ENCODE measurements at places on chromosomes 4 and X.

GRCh38 chr4:144712775-144713174 is 66.8 kb downstream of the HHIP start:
- no peak for DNase-seq

DNA sequence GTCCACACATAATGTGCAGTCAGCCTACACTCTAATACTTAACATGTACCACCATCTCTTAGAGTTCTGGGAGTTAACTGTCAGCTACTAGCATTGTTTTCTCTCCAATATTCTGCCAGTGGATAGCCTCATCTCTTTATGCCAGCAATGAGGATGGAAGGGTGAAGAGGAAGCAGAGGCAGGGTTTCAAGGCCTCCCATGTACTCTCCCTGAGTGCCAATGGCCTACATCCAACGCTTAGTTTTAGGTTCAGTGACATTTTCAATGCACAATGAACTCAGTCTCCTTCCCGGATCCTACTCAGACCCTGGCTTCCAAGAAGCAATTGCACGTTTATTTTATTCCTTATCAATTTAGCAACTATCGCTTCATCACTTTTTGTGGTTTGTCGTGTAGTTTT is 686.1 kb downstream of the DMD start:
- DNase-seq: no peak

DNA sequence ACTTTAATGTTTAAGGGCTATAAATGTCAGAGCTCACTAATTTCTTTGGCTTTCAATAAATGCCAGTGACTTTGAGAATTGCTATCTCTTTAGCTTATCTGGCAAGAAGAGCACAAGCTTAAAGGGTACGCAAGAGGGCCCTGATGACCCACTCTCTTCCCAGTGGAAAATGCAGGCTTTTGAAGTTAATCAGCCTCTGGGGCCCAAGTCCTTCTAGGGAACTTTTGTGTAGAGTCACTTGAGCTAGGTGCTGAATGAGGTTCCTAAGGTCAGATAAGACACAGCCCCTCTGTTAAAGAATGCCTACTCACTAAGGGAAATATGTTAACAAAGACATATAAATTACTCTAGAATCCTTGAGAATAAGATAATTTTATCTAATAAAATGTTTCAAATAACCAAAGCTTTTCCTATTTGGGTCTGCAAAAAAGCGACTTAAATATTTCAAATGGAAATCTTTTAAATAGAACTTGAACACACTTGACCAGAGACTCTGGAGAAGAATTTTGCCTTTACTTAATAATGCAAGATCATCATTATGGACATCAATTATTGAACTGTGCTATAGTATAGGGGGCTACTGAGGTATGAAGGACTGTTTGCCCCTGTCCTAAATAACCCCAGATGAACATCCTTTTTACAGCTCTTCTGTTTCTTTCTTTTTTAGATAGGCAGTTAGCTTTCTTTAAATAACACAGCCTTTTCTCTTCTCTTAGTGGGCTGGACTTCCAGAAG is 430.1 kb downstream of the GBA3 start:
- peak; percentile 5 for DNase-seq

- no peak for DNase-seq
These were observed 84.4 kb downstream of the SCFD2 start for GRCh38 chr4:53281438-53281837.

DNA sequence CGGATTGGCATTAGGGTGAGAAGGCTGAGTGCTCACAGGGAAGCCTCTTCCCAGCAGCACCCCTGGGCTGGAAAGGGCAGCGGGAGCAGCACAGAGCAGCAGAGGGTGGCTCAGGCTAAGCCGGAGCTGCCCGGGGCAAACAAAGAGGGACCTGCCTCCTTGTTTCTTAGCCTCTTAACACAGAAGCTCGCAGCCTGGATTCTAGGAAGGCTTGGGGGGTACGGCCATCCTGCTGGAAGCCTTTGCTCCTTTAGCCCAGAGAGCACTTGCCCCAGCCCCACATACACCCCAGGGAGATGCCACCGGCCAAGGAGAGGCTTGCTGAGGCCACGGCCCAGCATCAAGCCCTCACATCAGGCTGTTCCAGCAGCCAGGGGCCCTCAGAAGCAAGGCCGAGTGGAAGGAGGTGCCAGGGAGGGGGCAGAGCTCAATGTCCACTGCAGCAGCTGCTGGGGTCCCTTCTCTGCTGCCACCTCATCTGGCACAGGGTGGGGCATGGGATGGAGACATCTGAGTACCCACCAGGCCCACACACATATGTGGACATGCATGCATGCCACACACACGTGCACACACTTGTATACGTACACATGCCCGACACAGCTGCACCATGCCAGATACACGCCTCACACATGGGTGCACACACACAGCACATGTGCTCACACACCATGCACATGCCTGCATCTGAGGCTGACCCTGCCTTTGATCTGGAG is 20.3 kb upstream of the SPON2 start:
- DNase-seq: peak; percentile 36

GRCh38 chr4:107838861-107839565 is 14.3 kb downstream of the SGMS2 start:
- no peak for DNase-seq

DNA sequence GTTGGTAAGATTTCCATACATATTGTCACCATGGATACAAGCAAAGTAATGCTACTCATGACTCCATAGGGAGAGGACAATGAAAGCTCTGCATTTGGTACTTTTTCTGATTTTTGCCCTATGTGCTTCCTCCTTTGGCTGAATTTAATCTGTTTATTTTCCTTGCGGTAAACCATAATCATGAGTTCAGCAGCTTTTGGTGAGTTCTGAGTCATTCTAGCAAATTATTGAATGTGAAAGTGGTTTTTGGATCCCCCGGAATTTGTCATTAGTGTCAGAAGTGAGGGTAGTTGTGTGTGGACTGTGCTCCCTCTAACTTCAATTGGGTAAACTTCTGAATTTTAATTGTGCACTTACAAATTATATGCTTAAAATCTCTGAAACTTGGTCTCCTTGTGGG is 170.3 kb downstream of the MOSPD2 start:
- DNase-seq: no peak

GRCh38 chr4:57156242-57156990 is 46.2 kb upstream of the IGFBP7 start:
- DNase-seq: no peak

DNA sequence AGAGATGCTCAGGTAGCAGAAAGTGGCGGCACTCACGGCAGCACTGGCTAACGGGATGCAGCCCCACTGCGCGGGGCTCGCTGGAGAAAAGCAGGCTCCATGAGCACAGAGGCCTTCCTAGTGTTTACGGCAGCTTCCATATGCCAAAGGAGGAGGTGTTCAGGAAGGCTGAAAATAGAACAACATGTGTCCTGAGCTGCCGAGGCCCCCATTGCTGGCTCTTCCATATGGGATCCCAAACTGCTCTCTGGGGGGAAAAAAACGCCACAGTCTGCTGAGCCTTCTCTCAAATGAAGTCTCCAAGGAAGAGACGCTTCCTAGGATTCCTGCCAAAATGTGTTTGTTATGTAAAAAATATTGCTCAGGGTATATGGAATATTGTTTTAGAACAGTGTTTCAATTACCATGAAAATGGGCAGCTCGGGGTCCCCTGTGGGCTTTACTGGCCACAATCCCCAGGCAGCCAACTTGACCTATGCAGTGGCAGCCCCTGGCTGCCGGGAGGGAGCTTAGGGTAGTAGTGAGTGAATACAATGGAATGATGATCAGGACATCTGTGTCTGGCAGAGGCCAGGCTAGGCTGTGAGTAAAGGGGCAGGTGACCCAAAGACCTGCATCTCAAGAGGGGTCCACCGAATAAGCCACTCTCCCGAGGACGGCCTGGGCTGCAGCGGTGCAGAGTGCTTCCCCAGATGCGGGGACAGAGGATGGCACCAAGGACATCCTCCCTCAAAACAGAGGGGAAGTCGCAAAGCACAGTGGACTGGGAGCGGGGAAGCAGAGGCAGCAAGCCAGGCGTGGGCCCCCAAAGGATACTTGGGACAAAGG is 170.1 kb downstream of the AFAP1 start:
- DNase-seq: no peak

GRCh38 chr4:94917146-94917545 is 159.4 kb downstream of the BMPR1B start:
- no peak for DNase-seq

DNA sequence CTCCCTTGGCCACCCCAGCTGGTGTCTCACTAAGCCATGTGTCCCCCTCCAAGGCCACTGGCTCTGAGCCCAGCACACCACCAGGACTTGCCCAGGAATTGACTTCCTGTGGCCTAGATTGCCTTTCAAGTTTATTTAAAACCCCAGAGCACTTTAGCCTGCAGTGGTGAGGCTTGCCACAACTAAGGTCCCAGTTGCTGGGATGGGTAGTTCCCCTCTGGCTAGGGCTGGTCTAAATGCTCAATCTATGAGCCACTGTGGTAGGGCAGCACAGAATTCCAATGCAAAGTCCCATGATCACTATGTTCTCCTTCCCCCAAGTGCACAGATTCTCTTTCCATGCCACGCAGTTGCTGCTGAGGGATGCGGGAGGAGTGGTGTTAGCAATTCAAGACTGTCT is 61.1 kb upstream of the HCCS start:
- DNase-seq: no peak

DNA sequence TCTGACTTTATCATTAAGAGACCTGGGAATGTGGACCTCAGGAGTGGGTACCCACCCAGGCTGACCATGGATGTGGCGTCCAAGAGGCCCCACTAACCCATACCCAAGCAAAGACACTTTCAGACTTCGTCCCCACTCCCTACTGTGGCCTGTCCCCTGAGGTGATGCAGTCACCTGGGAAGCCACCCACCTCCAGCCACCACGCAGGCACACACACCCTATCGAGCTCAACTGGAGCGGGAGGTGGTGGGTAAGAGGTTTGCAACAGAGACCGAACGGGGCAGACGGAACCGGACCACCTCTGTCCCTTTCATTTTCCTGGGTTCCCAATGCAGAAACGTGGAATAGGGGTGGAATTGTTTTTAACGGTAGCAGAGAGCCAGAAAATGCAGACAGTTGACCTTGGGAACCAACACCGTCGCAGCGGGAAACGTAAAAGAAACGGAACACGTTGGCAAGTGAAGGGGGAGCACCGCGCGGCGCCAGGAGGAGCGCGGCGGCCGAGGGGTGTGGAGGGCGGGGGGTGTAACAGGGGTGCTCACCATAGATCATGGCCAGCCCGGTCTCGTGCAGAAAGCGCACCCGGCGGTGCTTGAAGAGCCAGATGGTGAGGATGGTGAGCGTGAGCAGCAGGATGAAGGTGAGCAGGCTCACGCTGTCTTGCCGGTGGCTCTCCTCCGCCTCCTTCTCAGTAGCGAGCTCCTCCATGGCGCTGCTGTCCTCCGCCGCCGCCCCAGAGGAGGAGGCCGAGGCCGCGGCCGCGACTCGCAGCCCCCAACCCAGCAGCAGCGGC is 559 bp downstream of the SLC9A7 start:
- DNase-seq: peak; percentile 8

DNA sequence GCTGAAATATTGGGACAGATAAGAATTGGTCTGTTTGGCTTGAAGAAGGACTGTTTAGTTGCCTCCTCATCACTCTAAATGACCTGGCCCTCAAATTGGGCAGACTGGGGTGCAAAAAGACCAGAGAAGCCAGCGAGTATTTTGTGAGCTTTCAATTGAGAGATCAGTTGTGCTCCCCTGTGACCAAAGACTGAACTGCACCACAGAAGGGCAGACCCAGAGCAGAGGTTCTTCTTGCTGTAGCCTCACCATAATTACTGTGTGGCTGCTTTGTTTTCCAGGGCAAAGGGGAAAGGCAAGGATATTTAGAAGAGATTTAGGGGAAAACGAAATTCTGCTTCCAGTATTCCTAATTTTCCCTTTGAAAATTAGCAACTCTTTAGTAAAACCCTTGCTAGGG is 104.0 kb upstream of the MBNL3 start:
- DNase-seq: peak; percentile 25

DNA sequence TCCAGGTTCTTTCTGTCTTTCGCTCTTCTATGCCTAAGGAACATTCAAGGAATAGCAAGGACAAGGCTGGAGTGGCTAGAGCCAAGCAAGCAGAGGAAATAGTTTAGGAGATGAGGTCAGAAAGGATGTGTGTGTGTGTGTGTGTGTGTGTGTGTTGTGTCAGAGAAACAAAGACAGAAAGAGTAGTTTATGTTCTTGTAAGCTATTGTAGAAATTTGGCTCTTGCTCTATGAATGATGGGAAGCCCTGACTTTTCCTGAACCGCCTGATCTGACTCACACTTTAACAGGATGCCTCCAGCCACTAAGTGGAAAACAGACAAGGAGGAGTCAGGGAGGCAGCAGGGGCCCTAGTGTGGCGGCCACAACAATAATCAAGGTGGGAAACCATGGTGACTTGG is 39.7 kb downstream of the LGI2 start:
- DNase-seq: no peak

DNA sequence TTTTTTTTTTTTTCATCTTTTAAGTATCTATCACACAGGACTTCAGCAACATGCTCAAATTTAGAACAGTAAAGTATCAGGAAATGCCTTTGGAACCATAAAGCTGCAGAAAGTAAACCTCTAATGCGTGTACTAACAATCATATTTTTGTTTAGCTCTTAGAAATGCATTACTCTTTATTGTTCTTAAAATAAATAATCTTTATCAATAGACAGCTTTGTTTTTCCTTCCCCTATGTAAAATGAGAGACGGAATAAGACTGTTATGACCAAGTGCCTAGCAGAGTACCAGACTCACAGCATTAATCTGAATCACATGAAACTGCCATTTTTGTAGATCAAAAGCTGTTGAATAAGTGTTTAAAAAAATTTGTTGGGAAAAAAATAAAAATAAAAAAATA is 50.5 kb upstream of the COL25A1 start:
- DNase-seq: no peak

- DNase-seq: peak; percentile 57
These were observed 449 bp downstream of the CTPS2 start for GRCh38 chrX:16711893-16712547.

DNA sequence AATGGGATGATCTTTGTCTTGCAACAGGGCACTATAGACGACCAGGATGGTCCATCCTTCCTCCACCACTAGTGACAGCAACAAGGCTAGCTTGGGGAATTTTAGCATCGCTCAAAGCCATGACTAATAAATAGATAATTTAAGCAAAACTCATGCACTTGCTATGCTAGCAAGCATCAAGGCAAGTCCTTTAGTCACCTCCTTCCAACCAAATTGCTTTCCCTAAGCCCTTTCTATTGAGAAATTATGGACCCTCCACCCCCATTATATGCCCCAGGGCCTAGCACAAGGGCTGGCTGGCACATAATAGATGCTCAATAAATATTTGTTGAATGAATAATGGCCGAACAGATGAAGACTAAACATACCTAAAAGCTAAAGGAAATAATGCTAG is 28.6 kb downstream of the SLC16A2 start:
- no peak for DNase-seq

- DNase-seq: no peak
These were observed 17.7 kb downstream of the JAKMIP1 start for GRCh38 chr4:6182376-6183280.

DNA sequence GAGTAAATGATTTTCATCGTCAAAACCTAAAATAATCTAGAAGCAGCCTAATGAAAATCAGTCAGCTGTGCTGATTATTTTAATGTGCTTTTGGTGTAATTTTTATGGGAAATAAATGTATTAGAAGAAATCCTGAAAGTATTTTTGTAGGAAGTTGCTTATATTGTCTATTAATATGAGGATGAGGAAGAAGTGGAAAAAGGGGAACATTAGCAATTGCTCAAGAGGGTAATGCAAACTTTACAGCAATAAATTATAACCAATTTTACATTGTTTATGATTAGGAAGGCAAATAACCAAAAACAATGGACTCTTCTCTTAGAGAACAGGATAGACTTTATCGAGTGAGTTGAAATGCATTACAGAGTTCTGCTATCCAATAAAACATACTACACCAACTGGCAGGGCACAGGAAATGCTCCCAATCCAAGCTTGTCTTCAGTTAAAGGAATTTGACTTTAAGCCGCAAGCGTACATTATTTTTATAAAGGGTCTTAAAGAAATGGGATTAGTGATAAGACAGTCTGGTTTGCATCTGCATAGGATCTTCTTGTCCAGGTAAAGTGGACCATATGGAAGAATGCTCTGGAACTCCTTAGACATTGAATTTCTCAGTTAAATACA is 374.8 kb downstream of the PDGFC start:
- no peak for DNase-seq

All from iPS-NIHi11 (cell line).